ENCODE measurements at places on chromosomes 3 and 15.
A peak's percentile ranks its signal among the peaks of the same experiment; 100 is the strongest.

- no peak for DNase-seq
Measured at GRCh38 chr3:65030847-65031463, 343.2 kb upstream of the ADAMTS9 start.

DNA sequence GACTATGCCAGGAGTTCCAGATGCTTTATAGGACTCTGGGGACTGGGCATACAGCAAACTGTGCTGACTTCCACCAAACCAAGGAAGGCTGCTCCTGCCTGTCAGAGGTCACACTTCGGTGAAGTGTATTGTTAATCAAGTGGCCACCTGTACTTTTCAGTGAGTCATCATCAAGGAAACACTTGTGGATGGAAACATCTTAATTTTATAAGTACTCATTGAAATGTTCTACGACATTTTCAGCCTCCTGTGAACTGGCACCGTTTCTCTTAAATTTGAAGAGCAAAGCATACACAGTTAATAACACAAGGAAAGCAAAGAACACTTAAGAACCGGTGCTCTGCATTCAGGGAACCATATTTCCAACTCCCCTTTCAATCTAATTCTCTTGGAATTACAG is 801.7 kb upstream of the DPPA4 start:
- no peak for DNase-seq

- no peak for DNase-seq
Measured at GRCh38 chr3:105157766-105158085, 209.0 kb upstream of the ALCAM start.

- no peak for DNase-seq
Measured at GRCh38 chr3:59392116-59392515, 342.3 kb upstream of the CFAP20DC start.

GRCh38 chr15:78537266-78537905 is 2.9 kb upstream of the PSMA4 start:
- no peak for DNase-seq

DNA sequence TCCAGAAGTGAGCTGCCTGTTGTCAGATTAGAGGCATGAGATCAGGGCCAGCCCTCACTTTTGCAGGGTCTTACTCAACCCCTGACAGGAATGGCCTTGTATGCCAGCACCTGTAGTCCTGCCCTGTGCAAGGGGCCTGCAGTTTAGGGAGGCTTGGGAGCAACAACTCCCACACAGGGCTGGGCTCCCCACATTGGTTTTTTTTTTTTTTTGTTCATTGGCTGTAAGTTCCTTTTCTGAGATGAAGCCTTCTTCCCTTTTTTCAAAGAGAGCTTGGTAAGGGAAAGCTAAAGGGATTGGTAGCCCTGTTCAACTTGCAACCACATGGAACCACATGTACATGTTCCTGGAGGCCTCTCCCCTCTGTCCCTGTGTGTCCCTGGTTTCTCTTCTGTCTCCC is 46.4 kb downstream of the TNFAIP8L3 start:
- DNase-seq = no peak

- peak; percentile 94 for DNase-seq
Measured at GRCh38 chr15:64095795-64096667, at the start of gene SNX1. TSS of gene SNX1 (plus strand) at chr15:64095982. CDS start at chr15:64096014, 32 bp downstream.

Measured in stimulated activated CD8-positive, alpha-beta memory T cell treated with anti-CD3 and anti-CD28 coated beads, Interleukin-15, amount 100 ng/mL, for 4 hours (primary cell).